NCI-H1436 treated with DMSO at 0.1 percent for 48 hours (cell line): ENCODE measurements at places on chromosomes 3 and 15.

GRCh38 chr3:139808201-139808600, 126.8 kb upstream of the CLSTN2 start:
- no peak for DNase-seq

DNA sequence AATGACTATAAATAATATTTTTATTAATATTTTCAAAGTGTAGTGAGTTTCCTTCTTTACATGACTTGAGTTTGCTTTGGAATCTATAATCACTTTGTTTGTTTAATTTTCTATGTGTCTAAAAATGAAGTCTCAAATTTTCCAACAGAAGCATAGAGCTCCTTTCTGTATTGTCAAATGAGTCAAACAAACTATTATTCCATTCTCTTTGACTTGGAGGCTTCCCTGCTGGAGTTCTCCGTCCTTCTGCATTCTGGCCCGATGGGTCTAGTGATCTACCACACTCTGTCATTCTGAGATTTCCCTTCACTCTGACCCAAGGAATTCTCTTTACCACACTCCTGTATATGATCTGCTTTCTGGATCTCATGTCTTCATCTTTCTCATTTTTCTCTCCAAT, 30.1 kb downstream of the POLR2M start:
- DNase-seq, result no peak

- no peak for DNase-seq
Measured at GRCh38 chr3:170642882-170643601, 57.2 kb upstream of the SLC7A14 start.

GRCh38 chr3:182516597-182517336, 276.5 kb upstream of the ATP11B start:
- DNase-seq, result no peak

DNA sequence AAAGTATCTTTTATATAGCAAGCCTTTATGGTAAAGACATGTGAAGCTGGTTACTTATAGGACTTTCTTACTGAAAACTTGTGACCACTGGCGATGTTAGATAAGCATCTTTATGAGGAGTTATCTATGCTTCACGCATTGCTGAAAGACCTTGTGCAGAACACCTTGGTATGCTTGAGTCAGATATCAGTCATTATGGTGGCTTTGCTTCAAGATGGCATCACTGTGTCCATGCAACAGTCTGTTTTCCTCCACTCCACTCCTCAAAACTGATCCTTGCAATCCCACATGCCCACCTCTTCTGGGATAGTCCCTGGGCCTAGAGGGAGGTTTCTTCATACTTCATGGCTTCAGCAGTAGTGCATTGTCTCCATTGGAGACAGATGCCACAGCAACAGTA, 656.3 kb downstream of the ZNF385D start:
- DNase-seq, result no peak

DNA sequence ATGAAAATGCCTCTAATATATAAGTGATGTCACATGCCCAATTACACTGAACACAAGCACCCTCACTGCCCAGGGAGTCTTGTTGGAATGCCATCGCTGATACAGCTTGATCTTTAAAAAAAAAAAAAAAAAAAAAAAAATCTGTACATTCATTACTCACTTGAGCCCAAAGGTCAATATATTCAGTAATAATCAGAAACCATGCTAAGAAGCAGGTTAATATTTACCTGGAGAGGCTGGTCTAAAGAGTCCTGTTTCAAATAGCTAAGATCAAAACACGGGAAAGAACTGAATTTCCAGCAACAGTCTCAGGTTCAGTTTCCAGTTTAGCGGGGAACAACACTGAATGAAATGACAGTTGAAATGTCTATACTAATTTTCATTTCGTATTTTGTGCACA, 109.9 kb downstream of the UACA start:
- DNase-seq, result no peak

DNA sequence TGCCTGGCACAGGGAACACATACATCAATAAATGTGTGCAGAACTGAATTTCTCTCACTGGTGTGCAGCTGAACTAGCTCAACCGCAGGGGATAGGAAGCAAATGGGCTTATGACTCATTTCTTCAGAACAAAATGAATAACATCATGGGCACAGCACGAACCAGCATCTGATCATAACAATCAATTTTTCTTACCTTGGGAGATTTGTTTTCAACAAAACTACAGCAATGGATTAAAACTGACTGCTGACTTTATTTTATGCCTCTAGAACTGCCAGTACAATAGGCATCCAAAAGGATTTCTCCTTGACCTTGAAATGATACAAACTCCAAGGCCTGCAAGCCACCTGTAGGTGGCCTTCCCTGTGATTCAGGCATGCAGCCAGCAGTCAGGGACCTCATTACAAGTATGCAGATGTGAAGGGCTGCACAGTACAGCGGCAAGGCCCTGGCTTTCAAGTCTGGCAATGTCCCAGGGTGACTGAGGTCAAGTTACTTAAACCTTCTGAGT, 26.1 kb downstream of the TAMM41 start:
- DNase-seq, result no peak

DNA sequence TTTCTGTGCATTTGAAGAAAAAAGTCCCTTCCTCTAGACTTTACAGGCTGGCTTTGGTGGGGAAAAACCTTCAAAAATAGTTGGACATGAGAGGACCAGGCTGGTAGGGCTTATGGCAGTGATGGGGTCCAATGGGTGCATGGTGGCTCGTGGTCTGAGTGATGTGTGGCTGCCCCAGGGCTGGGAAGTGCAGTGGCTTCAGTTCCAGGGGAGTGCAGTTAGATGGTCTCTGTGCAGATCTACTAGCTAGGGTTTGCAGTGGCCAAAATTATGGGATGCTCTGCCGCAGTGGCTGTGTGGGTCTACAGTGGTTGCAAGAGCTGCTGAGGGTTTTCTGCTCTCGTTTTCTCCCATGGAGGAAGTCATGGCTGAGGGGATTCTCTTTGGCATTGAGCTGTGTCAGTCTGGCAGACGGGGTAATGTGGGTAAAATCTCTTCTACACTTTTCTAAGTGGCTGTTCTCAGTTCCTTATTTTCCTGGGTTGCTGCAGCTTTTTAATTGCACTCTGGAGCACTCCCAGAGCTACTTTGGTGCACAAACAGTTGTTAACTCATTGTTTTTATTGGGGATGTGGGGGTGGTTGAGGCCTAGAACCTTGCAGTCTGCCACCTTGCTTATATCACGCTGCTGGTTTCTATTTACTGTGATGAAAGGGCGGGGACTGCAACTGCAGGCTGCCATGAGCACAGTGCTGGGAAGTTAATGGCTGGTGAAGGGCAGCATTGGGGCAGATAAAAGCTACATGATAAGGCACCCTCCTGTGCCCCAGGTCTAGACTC, 1324.6 kb downstream of the NSUN3 start:
- DNase-seq, result no peak

GRCh38 chr3:171284308-171285075, 175.7 kb downstream of the TNIK start:
- DNase-seq, result no peak

DNA sequence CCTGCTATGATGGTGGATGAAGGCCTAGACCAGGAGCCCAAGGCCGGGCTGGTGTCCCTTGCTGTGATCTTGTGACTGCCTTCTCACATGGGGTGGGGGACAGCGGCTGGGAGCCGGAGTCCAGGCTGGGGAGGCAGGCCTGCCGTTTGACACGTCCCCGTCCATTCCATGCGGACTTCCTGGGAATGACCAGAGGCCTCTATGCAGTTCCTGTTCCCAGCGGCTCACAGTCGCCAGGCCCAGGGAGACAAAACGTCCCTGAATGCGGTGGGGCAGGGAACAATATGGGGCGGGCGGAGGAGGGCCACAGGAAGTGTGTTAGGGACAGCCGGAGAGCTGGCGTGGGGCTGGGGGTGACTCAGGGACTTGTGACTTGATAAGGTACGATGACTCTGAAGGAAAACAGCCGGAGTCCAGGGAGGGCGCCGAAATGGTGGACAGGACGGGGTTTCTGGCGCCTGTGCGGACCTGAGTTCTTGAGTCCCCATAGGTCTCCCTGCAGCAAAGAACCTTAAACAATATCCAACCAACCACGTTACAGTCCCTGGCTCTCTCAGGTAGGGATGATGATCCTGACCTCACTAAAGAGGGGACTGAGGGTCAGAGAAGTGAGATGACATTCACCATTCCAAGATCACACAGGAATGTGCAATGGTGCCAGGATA, 40.5 kb upstream of the SMAD6 start:
- DNase-seq, result no peak

GRCh38 chr3:14470461-14470860, 68.1 kb downstream of the SLC6A6 start:
- DNase-seq, result no peak

- DNase-seq, result no peak
Measured at GRCh38 chr3:8500319-8500988, 1.2 kb upstream of the LMCD1 start.

GRCh38 chr3:57659806-57660439, 33.0 kb downstream of the DENND6A start:
- no peak for DNase-seq

GRCh38 chr3:141971571-141971970, 95.1 kb downstream of the ATP1B3 start:
- no peak for DNase-seq

DNA sequence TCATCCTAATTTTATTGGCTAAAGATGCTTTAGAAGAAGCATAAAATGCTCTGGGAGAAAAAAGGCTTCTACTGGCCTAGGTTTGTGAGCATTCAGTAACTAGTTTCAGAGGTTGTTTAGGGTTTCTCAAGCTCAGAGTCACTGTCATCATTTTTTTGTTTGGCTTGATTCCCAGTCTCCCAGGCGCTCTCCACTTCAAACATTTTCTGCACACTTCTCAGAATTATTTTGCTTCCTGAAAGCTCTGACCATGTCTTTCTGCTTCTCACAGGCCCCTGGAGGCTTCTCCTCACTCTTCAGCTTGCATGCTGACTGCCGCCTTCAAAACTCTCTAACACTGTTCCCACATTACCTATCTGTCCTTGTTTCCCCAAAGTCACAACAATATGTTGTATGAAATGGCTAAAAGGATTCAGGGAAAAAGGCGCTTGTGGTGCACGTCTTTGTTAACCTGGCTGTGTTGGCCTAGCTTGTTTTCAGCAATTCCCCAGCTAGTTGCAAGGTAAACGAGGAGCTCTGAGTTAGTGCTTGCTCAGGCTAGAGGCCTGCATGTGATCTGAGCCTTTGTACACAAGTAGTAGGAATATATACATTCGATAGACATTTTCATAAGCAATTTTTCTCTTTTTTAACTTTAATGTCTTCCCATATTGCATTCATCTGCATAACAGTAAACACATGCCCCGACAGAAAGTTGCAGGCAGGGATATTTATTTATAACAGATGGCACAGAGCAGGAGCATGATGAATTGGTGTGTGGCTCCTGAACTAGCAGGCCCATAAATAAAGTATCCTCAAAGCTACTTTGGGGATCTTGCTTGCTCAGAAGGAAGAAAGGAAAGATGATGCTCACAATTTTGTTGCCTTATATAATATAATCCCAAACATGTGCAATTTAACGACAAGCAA, 129.2 kb upstream of the DPH6 start:
- DNase-seq, result no peak

DNA sequence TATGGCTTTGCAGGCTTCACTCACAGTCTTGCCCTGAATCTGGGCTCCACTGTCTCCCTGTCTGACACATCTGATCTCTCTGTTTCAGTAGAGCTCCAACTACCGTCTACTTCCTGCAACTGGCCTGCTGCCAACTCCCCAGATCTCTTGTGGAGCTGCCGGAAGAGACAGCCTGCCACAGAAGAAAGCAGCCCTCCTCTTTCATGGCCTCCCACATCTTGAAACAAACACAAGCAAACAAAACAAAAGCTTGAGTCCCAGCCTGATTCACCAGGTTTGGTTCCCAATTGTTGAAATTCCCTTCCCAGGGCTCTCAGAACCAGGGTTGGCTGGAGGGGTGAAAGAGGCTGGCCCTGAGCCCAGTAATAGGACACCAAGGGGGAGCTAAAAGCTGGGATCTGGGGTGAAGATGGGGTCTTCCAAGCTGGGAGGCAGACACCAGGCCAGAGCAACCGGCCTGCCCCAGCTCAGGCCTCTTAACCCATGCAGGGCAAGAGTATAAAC, 55.3 kb upstream of the CA12 start:
- DNase-seq, result peak; percentile 44

DNA sequence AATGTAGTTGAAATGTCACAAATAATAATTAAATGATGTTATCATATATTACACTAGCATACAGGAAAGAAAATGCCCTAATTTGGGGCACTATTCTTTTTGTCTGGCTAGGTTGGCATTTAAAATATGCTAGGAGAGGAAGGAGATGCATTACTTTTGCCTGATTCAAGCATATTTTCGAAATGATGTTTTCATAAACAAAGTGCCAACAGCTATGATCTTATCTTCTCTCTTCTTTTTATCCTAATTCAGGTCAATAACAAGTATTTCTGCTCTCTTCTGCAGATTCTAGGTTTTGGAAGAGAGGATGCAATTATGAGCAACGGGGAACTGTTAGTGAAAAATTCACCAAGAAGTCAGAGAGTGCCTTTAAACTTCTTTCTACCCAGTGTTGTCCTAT, 55.8 kb upstream of the NR2F2 start:
- no peak for DNase-seq

DNA sequence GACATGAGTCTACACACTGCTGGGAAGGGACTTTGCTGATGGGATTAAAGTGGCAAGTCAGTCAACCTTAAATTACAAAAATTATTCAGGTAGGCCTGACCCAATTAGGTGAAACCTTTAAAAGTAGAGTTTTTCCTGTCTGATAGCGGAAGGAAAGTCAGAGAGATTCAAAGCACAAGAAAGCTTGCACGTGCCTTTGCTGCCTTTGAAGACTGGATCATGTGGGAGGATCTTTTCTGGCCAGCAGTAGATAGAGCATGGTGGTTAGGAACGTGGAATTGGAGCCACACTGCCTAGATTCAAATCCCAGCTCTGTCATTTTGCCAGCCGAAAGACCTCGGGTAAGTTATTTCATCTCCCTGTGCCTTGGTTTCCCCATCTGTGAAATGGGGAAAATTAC, 265.8 kb upstream of the PROK2 start:
- no peak for DNase-seq

DNA sequence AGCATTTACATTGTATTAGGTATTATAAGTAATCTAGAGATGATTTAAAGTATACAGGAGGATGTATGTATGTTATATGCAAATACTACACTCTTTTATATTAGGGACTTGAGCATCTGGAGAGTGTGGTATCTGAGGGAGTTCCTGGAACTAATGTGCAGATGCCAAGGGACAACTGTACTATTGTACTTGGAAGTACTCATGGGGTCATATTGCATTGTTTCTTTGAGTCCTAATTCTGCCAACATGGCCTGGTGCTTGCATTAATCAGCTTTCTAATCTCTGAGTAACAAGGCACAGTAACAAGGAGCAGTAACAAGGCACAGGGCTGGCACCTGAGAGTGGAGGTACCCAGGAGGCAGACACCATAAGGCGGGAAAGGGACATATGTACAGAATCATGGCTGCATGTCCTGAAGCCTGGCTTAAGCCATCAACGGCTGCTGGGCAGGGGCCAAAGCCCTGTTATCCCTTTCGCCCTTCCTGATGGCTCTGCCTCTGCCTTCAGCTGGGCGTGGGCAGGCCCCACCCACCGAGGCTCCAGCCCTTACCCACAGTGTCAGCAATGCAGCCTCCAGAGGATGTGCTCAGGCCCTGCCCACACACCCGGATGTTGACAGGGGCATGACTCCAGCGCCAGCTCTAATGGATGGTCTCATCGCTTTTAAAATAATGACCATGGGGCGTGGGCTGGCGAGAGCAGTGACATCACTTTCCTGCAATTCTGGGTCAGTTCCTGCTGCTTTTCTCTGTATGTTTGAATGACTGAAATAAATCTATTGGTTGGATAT, 22.9 kb downstream of the CEMIP start:
- no peak for DNase-seq

GRCh38 chr3:125398952-125399351, 23.8 kb upstream of the ZNF148 start:
- DNase-seq, result no peak
